ENCODE measurements at places on chromosomes 5 and 9.

GRCh38 chr5:89147031-89147430 is 264.0 kb upstream of the MEF2C start:
- DNase-seq = peak; percentile 10

DNA sequence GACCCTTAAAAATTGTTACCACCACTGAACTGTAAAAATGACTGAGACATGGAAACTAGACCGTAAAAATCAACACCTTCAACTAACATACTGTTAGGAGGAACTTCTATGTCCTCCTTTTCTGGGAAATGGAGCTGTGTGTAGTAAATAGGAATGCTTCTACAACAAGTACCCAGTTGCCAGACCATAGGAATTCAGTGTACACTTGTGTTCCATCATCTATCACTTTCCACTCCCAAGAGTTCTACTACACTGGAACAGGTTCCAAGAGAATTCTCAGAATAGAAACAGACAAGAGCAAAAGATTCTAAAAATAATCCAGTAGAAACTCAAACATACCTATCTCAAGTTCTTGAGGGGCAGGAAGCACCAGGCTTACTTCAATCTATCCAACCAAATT is 23.6 kb downstream of the UBAP2 start:
- no peak for DNase-seq

DNA sequence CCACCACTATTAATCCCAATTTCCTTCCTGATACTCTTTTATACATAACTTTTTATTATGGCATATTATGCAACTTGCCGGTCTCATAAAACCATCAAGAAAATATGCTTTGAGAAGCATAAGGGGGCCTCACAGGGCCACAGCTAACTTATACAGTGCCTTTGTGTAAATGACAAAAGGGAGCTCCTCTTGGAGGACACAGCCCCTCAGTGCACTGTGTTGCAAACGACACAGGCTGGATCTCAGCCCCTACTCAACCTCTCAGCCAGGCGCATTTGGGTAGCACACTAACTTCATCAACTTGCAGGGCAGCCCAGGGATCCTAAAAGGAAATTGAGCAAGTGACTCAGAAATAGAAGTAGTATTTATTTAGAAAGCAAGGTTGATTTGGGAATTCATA is 35.4 kb downstream of the RIGI start:
- no peak for DNase-seq

DNA sequence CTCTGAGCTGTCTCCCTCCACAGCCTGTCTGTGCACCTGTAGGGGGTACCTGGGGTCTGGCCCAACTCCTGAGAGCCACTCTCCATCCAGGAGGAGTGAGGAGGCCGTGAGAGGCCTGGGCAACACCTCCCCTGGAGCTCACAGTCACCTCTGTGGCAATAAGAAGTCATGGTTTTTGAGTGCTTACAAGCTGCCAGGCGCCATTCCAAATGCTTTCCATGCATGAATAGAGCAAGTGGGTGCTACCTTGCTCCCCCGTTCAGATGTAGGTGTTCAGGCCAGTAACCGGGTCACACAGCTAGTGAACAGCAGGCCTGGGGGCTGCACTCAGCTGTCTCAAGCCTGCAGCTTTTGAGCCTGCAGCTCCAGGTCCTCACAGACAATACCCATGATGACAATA is 30.6 kb downstream of the CORO2A start:
- no peak for DNase-seq

DNA sequence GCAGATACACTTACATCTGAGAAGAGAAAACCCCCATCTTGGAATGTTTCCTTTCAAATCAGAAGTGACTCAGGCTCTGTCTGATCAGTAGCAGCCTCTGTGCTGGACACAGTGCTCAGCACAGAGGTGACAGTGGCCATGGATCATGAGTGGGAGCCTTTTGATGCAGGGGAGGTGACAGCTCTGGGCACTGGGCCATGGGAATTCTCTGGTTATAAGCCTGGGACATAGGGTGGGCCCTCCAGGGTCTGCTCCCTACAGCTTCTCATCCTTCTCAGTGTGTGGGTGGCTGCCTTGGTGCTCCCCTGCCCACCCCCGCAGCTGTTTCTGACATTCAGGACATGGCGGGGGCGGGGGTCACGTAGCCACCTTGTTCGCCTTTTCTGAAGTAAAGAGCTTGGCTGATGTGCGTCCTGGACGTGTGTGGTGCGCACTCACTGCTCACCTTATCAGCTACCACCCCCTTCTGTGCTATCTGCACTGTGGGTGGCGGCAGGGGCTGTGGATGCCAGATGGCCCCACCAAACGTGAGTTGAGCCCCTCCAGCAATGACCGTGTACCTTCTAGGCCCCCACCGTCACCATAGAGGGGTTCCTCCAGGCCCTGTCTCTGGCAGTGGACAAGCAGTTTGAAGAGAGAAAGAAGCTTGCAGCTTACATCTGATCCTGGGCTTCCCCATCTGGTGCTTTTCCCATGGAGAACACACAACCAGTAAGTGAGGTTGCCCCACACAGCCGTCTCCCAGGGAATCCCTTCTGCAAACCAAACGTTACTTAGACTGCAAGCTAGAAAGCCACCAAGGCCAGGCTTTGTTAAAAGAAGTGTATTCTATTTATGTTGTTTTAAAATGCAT is 24.0 kb downstream of the TRIP13 start:
- no peak for DNase-seq

DNA sequence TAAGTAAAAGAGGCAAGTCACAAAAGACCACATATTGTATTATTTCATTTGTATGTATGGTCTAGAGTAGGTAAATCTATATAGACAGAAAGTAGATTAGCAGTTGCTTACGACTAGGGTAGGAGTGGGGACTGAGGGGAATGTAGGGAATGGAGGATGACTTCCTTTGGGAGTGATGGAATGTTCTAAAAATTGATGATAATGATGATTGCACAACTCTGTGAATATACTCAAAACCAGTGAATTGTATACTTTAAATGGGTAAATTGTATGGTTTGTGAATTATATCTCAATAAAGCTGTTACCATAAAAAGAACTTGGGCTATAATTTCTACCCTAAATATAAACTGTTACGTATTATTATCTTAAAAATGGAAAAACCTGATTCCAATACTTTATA is 35.0 kb downstream of the ADAMTS6 start:
- DNase-seq = no peak

DNA sequence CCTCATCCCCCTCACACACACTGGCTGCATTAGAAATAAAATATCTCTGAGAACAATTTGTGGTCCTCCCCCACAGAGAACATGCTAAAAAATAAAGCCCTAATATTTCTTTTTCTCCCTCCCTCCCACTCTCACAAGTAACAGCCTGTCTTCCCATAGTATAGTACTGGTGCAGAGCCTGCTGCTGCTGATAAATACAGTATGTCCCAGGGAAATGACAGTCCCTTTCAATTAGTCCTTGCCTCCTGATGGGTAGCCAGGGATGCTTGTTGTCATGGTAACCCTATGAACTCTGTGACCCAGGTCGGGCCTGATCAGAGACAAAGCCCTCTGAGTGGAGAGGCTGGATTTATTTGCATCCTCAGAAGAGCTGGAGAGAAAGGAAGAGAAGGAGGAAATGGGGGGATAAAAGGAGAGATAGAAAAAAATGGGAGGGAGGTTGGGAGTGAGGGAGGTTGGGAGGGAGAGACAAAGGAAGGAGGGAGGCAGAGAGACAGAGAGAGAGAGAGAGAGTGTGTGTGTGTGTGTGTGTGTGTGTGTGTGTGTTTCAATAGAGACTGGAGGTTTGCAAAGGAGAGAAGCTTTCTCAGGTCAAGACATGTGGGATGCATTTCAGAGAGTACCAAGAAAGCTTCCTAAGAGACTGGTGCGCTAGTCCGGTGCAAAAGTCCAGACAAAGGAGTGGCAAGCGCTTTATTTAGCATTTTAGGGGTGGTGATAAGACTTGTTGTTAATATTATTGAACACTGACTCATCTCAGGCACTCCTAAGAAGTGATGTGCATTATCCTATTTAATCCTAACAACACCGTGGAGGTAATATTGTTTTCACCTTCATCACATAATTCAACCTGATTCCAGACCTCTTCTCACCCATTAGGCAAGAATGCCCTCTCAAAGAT is 260.8 kb downstream of the FAM114A2 start:
- no peak for DNase-seq

DNA sequence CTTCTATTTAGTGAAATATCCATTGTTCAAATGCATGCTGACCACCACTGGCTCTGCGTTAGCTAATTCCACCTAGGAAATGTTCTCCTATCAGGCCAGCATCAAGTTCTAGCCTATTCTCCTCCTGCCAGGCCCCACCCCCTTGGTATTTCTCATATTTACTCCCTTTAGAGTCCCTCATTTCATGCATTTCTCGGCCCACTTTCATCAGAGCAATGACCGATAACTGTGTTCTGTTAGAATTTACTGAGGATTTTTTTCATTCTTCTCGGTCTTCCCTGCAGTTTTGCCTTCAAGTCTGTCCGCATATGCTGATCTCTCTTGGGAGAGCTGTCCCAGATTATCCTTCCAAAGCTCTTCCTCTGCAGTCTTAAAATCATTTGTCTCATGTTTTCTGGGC is 143.4 kb downstream of the GOLPH3 start:
- DNase-seq = no peak

GRCh38 chr9:133691191-133691590 is 47.0 kb downstream of the SARDH start:
- no peak for DNase-seq

All from adipocyte (in vitro differentiated cells).